ENCODE measurements at places on chromosomes 5 and 9. TPM values are rescaled to one million over a fixed set of nuclear protein-coding genes. Genes with fewer than 3 reads are reported as not detected.

DNA sequence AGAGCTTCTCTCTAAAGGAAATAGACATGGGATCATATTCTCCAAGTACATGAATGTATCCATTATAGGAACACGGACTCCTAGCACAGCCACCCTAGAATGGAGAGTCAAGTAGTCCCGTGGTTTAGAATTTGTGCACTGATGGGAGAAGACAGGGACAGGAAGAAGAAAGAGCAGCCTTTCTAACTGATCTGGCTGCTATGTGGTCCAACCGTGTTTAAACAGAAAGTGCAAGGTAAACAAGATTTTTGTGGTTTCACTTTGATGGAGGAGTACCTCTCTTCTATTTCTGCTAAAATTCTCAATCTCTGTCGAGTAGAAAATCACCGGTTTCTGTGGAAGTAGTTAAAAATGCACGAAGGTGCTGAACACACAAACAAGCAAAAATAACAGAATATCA lies 171.3 kb downstream of the ST8SIA4 start:
- DNase-seq: no peak
- H3K36me3 ChIP-seq: no peaks in the 10 kb centered on the region
- H3K4me1 ChIP-seq: peaks cover 4% of the 10 kb centered on the region
- H3K27me3 ChIP-seq: no peaks in the 10 kb centered on the region
- H3K4me3 ChIP-seq: peak overlapping the region; percentile 6

DNA sequence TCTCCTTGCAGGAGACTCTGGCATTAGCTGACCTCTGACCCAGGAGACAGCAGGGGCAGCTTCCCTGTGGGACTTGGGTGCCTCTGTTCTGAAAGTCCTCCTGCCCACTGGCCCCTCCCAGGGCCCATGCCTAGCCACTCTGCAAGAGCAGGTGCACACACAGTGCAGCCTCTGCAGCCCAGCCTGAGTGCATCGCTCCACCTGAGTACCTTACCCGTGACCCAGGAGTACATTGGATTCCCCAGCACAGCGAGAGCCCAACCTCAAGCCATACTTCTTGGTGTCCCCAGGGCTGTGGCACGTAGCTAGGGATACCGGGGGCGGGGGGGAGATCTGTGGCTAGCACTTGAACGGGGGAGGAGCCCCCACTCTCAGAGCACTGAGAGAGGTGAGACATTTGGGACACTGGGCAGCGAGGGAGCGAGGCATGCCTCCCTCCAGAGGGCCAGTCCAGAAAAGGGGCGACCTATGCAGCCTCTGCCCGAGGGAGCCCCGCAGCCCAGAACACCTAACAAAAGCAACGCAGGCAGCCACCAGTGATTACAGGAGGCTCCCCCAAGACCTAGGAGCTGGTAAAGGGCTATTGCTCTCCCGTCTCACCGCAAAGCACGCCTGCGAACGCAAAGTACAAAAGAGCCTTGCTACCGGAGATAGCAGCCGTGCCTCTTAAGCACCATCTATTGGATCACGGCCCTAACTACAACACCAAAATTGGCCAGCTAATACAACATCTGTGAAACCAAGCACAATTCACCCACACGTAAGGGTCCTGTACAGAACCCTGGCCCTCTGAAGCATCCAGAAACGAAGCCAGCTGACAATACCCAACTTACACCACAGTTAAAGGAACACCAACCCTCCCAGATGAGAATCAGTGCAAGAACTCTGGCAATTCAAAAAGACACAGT lies 826 bp upstream of the PRDM9 start:
- no peaks in the 10 kb centered on the region for H3K36me3 ChIP-seq
- H3K4me1 ChIP-seq: no peaks in the 10 kb centered on the region
- H3K4me3 ChIP-seq: peak overlapping the region; percentile 27
- H3K27me3 ChIP-seq: no peaks in the 10 kb centered on the region
- no peak for DNase-seq

GRCh38 chr5:158483281-158483860 lies 616.3 kb downstream of the EBF1 start:
- no peaks in the 10 kb centered on the region for H3K36me3 ChIP-seq
- peak overlapping the region; percentile 31 for H3K27ac ChIP-seq
- no peak for DNase-seq
- H3K4me3 ChIP-seq: no peak overlapping the region
- H3K4me1 ChIP-seq: peaks cover 22% of the 10 kb centered on the region

DNA sequence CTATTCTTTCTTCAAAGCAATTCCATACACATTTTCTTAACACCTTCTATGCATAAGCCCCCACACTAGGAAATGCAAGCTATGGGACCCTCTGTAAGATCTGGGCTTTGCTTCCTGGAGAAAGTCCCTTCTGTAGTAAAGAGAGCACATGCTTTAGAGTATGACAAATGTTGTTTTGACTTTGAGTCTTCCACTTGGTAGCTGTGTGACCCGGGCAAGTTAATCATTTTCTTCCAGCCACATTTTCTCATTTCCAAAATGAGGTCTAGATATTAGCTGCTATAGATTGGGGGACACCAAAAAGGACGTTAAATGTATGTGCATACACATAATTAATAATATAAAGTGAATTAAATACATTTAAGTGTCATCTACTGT lies 334.0 kb downstream of the NFIB start:
- DNase-seq: no peak
- no peaks in the 10 kb centered on the region for H3K4me1 ChIP-seq
- H3K36me3 ChIP-seq: no peaks in the 10 kb centered on the region
- H3K27ac ChIP-seq: no peak overlapping the region

- H3K27ac ChIP-seq: no peak overlapping the region
- H3K36me3 ChIP-seq: peaks cover 6% of the 10 kb centered on the region
- H3K4me1 ChIP-seq: no peaks in the 10 kb centered on the region
- no peak for DNase-seq
- no peaks in the 10 kb centered on the region for H3K27me3 ChIP-seq
Measured at GRCh38 chr9:128762671-128763449, 8.9 kb downstream of the ZER1 start.

DNA sequence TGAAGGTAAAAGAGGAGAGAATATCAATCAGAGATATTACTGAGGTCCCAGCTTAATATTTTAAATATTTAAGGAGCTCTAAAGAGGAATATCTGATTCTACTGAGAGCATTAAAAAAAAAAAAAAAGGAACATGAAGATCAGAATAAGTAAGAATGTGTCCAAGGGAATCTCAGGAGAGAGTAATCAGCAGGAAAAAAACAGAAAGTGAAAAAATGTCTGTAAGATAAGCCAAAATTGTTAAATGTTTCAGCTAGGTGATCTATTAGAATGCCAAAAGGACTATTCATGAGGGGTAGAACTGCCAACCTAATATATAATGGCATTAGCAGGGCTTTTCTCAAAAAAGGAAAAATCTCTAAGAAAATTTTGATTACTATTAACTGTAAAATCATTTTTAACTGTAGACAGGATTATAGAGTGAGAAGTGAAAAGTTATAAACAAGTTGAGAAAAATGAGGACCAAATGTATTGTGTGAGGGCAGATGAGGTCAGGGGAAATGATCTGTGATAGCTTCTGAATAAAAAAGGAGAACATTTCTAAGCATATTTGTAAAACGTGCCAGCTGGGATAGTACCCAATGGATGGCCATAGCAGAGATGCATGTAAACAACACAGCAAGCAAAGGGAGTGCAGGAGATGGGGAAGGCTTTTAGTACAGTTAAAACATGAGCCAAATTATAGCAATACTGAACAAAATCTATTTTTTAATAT lies 9.4 kb upstream of the RHOBTB3 start:
- H3K27ac ChIP-seq: no peak overlapping the region
- H3K27me3 ChIP-seq: no peaks in the 10 kb centered on the region
- H3K36me3 ChIP-seq: no peaks in the 10 kb centered on the region
- no peak for DNase-seq

DNA sequence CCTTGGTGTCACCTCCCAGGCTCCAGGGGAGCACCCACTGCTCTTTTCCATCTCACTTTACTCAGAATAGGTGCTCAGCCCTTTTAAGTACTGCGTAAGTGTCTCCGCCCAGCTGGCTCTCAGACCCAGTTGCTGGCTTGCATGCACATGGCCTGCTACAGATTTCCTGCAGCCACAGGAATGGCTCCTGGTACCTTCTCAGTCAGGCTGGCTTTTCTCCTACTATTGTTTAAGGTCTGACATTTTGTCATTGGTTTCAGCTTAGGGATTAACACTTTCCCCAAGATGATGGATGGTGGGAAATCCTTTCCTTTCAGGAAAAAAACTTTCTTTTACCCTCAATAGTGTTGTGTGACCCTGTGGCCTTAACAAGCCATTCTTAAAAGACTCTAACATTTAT lies 1652.3 kb upstream of the WWC1 start:
- H3K4me3 ChIP-seq: no peak overlapping the region
- no peak overlapping the region for H3K27ac ChIP-seq
- no peaks in the 10 kb centered on the region for H3K4me1 ChIP-seq
- DNase-seq: no peak
- H3K36me3 ChIP-seq: no peaks in the 10 kb centered on the region

- H3K4me3 ChIP-seq: no peak overlapping the region
- no peaks in the 10 kb centered on the region for H3K36me3 ChIP-seq
- no peaks in the 10 kb centered on the region for H3K27me3 ChIP-seq
- H3K4me1 ChIP-seq: peaks cover 14% of the 10 kb centered on the region
Measured at GRCh38 chr9:89805571-89806292, 200.9 kb downstream of the GADD45G start.

- H3K4me3 ChIP-seq: no peak overlapping the region
- no peak for DNase-seq
- peaks cover 12% of the 10 kb centered on the region for H3K4me1 ChIP-seq
- H3K36me3 ChIP-seq: no peaks in the 10 kb centered on the region
- no peak overlapping the region for H3K27ac ChIP-seq
- H3K27me3 ChIP-seq: no peaks in the 10 kb centered on the region
Measured at GRCh38 chr9:132698989-132699388, 28.7 kb downstream of the GTF3C4 start.

- no peak overlapping the region for H3K27ac ChIP-seq
- H3K4me3 ChIP-seq: no peak overlapping the region
- H3K4me1 ChIP-seq: peaks cover 13% of the 10 kb centered on the region
- peaks cover 60% of the 10 kb centered on the region for H3K36me3 ChIP-seq
Measured at GRCh38 chr9:93004561-93004960, 53.9 kb upstream of the SUSD3 start.

Gene RNF44
- total RNA-seq: 55.1 TPM

Gene CBY3
- total RNA-seq: not detected
